ENCODE measurements at places on chromosomes 13 and 19.
A peak's percentile ranks its signal among the peaks of the same experiment; 100 is the strongest.

DNA sequence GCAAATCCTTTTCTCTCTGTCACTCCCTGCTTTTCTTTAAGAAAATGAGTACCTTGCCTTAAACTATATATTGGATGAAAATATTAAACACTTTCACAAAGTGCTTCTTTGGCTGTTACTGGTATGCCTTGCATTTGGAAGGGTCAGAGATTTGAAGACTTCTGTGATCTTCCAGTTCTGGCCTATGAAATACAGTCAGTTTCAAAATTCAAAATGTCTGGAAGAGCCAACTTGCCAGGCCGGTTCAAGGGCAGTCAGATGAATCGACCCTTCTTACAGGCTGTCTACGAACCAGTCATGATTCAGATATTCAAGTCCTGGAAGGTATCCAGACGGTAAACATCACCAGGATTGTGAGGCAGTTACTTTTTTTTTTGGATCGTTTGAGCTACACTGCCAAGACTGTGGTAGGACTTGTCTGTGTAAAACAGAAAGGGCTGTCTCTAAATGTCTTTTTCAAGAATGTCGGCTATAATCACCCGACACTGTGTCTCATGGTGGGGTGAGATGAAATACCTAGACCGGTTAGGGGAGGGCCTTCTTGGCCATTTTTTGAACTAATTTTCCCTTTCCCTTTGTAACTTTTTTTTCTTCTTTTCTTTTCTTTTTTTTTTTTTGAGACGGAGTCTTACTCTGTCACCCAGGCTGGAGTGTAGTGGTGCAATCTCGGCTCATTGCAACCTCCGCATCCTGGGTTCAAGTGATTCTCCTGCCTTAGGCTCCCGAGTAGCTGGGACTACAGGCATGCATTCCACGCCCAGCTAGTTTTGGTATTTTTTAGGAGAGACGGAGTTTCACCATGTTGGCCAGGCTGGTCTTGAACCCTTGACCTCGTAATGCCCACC is 11.2 kb downstream of the ACTN4 start:
- no peak for DNase-seq

DNA sequence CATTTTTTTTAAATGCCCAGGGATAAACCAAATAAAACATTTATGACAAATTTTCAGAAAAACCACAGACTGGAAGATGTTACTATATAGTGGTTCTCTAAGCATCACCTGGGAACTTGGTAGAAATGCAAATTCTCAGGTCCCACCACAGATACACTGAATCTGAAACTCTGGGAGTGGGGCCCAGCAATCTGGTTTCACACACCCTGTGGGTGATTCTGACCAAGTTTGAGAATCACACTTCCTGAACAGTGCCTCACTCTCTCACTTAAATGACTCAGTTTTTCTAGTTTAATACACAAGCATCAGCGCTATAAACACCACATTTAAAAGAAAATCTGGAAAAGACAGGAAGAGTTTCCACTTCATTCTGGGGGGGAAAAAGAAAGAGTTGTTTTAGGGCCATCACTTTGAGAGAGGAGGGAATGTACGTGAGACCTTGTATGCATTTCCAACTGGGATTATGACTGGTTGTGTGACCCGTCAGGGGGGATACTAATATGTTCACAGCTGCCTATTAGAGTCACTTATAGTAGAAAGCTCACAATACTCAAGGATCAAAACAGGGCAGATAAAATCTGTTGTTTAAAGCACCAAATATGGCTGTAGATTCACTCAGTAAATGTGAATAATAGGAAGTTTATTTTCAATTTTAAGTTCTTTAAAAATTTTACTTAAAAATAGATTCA is 567.7 kb downstream of the GPC6 start:
- no peak for DNase-seq

GRCh38 chr19:33667141-33667650 is 45.4 kb downstream of the CHST8 start:
- no peak for DNase-seq

- DNase-seq = no peak
Measured at GRCh38 chr13:100128373-100128772, 39.5 kb downstream of the PCCA start.

DNA sequence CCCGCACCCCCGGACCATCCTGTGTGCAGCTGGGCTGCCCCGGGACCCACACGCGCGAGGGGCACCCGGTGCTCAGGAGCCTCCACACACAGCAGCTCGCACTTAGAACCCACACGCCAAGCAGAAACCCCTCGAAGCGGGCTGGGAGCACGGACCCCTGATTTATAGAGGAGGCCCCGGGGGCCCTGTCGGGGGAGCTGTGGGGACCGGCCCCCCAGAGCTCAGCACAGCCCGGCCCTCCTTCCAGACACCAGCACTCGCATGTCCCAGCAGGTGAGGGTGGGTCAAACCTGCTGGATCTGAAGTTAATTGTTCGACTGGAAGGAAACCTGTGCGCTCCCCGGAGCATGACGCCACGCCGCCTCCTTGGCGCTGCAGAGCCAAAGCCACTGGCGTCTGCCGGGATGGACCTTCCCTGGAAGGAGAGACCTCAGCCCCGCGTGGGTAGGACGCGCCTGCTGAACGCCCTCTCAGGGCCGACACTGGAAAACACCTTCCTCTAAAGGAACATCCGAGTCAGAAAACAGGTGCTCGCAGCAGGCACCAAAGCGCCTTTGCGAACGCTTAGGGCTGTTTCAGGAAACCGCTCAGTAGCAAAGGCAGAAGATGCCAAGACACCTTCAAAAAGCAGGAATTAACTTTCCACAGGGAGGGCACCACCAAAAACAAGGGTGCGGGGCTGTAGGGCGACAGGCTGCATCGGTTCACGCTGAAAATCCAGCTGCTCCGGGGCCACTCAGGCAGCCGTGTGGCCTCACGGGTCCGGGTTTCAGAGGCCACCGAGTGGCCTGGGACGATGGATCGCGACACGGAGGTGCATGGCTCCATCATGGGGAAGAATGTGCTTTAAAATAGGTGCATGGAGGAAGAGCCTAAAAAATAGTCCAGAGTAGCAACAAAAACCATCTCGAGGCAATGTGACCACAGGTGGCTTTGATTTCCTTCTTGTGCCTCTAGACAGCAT is 37.8 kb upstream of the GRTP1 start:
- no peak for DNase-seq

DNA sequence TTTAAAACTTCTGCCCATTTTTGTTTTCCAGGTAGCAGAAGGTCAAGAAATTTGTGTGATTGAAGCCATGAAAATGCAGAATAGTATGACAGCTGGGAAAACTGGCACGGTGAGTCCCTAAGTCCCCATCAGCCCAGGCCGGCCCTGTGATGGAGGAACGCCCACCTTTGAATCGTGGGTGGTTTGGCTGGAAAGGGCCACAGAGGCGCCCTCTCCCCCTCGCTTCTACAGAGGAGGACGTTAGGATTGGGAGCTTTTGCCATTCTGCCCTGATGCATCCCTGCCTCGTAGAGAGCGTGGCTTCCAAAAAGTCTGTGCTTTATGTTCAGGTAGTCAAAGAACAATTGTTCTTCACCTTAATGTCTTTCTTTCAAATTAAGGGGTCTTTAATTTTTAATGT is 60.9 kb downstream of the GGACT start:
- DNase-seq = no peak

DNA sequence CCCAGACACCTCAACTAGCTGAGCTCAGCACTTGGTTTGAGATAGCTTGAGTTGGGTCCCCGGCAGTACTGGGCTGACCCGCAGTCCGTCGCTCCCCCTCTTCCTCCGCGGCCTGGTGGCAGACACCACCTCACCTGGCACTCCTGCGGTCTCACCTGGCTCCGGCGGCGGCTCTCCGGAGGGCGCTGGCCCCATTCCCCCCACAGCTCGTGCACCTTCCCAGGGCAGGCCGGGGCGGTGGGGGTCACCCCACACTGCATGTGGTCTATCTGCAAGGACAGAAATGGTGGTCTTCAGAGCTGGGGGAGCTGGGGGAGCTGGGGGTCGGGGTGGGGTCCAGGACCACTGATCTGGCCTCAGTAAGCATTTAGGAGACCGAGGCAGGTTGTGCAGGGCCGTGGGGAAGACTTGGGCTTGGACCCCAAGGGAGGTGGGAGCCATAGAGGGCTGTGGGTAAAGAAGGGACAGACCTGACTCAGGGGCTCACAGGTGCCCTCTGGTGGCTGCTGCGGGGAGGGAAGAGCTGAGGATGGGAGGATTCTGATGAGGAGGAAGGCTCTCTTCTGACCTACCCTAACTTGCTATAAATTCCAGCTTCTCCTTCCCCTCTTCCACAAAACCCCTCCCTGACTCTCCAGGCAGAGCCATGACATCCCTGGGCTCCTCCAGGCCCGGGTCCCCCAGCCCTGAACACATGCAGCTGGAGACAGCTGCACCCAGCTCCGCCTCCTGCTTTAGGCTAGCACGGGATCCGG is 6.7 kb upstream of the PLIN4 start:
- DNase-seq = peak; percentile 54

DNA sequence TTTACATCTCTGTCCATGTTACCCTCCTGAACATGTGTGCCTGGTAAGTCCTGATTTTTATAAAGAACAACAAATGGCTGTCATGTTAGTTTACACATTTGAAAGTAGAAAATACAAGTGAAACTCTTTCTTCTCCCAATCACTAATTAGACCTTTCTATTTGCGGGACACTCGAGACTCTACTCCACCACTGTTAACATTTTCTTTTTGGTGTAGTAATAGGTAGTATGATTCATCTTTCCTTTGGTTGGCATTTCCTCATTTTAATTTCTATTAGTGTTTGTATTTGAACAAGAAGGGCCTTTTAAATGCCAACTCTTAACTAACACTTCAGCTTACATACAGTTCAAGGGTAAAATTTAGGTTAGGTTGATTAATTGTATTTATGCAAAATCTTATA is 371.1 kb downstream of the PCDH9 start:
- no peak for DNase-seq

DNA sequence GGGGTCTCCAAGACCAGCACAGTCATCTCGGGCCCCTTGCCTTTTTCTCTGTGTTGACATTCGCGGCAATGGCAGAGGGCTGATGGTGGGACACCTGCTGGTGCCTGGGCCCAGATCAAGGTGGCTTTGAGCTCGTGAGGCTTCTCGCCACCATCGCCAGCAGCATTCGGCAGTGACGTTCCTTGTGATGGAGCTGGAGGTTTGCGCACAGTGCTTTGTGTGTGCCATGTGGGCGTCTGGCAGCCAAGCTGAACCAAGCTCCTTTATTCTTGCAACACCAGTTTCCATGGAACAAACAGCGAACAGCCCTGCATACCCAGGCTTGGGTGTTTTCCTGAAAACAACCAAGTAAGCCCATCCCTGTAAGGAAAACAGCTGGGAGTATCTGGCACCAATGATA is 9.1 kb upstream of the TMEM255B start:
- DNase-seq = no peak

GRCh38 chr13:91594061-91594460 is 195.6 kb downstream of the GPC5 start:
- no peak for DNase-seq

DNA sequence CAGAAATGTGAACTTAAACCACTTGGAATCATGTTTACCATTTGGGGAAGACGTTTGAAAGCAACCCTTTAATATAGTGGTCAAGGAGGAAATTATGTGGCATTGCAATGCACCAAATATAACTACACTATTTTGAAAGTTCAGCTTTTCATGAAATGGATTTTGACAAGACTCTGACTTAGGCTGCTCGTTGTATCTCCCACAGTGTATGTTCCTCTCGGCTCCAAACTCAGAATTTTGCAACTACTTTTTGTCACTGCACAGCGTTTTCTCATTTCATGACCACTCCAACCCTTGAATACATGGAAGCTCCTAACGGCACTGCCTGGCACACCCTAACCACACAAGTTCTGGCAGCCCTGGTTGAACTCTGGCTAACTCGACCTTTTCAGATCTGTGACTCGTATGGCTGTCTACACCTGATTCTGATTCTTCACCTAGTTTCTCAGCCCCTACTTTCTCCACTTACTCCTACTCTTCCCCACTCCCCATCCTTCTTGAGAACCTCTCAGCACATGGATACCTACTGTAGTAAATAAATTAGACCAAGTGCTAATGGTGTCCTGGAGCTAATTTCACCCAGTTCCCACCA is 7.0 kb upstream of the POMP start:
- DNase-seq = no peak

- peak; percentile 20 for DNase-seq
Measured at GRCh38 chr13:26721251-26722121, 39.1 kb downstream of the GPR12 start.

DNA sequence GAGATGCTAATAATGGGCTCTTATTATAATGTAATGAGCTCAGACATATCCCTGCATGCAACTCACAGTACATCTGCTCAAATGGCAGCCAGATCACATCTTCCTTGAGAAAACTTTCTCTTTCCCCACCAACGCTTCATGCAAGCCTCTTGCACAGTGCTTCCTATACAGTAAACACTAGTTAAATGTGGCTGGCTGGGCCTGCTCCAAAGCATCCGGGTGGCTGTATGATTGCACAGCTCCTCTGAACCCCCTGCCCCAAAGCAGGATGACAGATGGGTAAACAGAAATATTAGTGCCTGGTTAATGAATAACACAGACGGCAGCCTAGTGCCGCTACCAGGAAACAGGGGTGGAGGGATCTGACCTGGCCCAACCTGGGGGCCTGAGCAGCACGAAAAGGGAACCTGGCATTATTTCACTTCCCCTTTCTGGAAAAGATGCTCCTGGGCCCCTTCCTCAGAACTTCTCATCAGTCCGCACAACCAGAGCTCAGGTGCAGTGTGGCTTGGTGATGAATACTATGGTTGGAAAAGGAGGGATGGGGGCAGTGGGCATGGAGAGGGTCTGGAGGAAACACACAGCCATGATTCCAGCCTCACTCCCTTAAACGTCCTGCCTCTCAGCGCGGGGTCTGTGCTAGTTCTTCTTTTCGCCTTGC is 10.8 kb downstream of the FFAR2 start:
- no peak for DNase-seq

GRCh38 chr19:33397536-33398360 is 24.2 kb downstream of the CEBPG start:
- no peak for DNase-seq

- DNase-seq = no peak
Measured at GRCh38 chr19:41940731-41941409, 12.6 kb upstream of the ERFL start.

- DNase-seq = no peak
Measured at GRCh38 chr19:32289566-32290210, 55.7 kb upstream of the ZNF507 start.

GRCh38 chr13:27401210-27401609 is 23.2 kb upstream of the GTF3A start:
- no peak for DNase-seq

- DNase-seq = no peak
Measured at GRCh38 chr19:20860339-20860738, 62.7 kb upstream of the ZNF85 start.

- DNase-seq = no peak
Measured at GRCh38 chr19:39544226-39544903, 4.4 kb upstream of the EID2 start.

- no peak for DNase-seq
Measured at GRCh38 chr13:107407074-107407473, 808.3 kb downstream of the LIG4 start.

- DNase-seq = no peak
Measured at GRCh38 chr19:18666317-18666716, 17.2 kb upstream of the CRTC1 start.

Measured in naive thymus-derived CD8-positive, alpha-beta T cell (primary cell).